IPS DF 6.9 (cell line): ENCODE measurements at places on chromosomes 6 and 20.

GRCh38 chr20:49700411-49701185, 13.1 kb downstream of the B4GALT5 start:
- DNase-seq = no peak

GRCh38 chr20:51586005-51586440, 43.5 kb upstream of the NFATC2 start:
- no peak for DNase-seq

DNA sequence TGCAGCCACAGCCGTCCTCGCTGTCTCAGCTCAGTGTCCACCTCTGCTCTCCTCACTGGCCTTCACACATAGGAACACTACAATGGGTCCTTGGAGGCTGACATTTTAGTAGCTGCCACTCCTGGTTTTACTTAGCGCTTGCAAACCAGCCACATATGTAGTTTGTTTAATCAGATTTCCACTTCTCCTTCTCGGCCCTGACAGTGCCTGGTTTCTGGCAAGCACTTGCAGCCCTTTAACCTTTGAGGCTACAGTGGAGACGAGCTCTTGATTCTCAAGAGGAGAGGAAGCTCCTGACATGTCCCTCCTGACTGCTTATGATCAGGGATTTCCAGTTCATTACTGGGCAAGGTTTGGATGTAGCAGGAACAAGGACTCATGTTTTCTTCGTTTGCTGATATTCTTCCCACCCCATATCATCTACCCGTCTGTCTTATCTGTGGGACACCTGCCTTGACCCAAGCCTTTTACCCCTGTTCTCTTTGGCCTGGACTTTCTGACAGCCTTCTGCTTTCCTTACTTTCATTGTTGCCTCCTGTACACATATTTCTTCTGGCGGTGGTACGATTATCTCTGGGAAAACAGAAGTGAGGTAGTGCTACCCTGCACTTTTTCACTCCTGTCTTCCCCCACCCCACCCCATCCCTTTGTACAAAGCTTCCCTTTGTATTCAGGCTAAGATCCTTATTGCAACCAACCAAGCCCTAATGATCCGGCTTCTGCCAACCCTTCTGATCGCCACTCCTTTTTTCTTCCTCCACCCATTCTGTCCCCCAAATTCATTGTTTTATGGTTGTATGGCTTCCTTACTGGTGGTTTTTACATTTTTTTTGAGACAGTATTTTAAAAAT, 31.2 kb downstream of the CEP43 start:
- DNase-seq = no peak

GRCh38 chr6:107495196-107495643, 5.3 kb downstream of the SOBP start:
- no peak for DNase-seq

GRCh38 chr6:33206027-33206863, 1.8 kb downstream of the HSD17B8 start:
- no peak for DNase-seq

- DNase-seq = peak; percentile 20
Observed at GRCh38 chr20:44020406-44021148, 105.9 kb downstream of the TOX2 start.

- DNase-seq = no peak
Observed at GRCh38 chr20:49909499-49910339, 5.6 kb downstream of the SPATA2 start.

GRCh38 chr20:57448764-57449354, 57.7 kb downstream of the RBM38 start:
- no peak for DNase-seq

GRCh38 chr6:35085359-35086281, 55.5 kb downstream of the TCP11 start:
- DNase-seq = no peak

GRCh38 chr6:33620158-33620855, 815 bp upstream of the ITPR3 start:
- no peak for DNase-seq

GRCh38 chr20:52087471-52087870, 104.1 kb downstream of the ZFP64 start:
- no peak for DNase-seq

GRCh38 chr20:62476056-62476838, 452 bp upstream of the GATA5 start:
- DNase-seq = no peak

DNA sequence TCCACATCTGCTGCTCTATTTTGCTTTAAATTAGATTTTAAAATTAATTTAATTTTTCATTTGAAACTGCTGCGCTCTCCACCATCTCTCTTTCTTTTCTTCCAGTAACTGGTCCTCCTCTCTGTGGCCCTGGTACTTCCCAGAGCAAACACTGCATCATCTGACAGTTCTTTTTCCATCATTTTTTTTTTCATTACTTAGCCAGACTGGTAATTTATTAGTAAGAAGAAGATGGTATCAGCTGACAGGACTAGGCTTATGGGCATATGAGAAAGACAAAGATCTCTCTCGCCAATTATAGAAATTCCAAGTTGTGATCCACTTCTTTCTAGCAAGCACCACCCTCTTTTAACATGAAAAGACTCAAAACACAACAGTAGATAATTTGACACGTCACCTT, 73.7 kb upstream of the FAM184A start:
- DNase-seq = no peak

- no peak for DNase-seq
Observed at GRCh38 chr20:16607364-16608276, 34.4 kb upstream of the KIF16B start.

DNA sequence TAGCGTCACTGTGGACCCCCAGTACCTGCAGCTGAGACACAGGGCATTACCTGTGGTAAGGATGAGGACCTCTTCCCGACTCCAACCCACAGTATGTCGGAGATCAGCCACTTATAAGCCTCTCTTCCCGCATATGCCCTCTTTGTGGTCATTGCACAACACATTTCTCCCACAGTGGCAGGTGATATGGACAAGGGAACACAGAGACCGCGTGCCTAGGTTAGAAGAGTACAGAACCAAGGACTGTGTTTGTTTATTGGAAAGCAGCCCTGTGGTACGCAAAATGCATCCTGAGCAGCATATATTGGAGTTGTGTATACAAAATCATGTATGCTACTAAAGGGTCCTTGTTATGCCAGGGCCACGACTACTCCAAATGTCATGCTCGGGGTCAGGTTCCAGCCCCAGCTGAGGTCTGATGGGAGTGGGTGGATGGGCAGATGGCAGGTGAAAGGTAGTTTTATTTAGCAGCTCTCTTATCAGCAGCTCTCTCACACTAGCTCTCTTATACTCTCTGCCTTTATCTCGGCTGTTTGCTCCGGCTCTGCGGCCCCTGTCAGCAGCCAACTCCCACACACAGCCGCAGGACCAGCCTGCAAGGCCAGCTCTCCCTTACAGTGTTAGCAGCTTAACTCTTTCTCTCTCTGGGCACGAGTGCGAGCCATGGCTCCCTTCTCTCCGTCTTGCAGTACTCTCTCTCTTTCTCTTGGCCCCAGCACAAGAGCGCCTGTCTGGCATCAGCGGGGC, 569.0 kb downstream of the KIF16B start:
- no peak for DNase-seq

DNA sequence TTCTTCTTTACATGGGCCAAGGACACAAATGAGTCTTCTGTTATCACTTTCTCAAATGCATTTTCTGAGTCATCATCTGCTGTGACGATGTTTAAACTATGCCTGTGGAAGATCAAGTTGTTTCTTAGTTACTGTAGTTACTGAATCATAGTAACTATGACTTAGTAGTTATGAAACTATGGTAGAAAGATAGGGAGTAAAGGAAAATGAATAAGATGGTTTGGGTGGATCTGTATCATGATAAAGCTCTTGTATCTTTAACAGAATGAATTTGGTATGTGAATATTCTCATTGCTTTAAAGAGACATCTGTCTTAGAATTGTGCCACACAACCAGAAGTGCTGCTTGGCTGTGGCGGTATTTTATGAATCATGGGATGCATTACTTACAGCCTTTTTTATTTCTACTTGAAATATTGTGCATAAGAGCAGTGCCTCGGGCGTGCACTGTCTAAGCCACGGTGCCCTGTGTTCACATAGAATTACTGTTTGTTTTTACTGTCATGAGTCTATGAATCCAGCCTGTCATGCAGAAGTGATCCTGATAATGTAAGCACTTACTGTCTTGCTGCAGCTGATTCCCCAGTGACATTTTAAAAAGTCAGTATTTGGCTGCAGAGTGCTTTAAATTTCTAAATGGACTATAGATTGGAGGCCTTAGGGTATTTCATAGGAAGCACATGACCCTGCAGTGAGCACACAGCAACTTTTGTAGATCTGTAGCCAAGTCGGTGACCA, 215.2 kb downstream of the TMEM242 start:
- DNase-seq = no peak

DNA sequence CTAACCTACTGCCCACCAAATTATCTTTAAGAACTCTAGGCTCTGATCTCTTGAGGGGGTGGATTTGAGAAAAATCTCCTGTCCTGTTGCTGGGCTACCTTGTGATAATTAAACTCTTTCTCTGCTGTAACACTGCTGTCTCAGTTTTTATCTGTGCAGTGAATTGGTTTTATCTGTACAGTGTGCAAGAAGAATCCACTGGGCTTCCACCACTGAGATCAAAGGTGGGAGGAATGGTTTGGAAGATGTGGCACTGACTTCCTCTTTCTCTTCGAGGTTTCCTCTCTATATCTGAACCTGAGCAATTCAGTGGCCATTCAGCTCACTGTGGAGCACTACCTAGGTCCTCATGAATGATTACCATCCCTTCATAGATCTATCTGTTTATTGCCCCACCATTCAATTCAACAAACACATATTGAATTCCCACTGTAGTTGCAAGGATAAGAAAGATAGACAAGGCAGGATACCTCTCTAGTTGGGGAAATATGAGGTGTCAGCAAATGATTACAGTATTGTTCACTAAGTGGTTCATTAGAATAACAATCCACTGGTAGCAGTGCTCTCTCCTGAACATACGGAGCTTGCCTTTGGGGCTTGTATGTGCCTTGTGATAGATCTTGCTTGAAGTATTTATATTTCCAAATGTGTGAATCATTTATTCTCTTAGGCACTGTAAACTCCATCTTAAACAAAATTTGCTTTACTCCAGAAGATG, 172.1 kb upstream of the ARG1 start:
- no peak for DNase-seq

DNA sequence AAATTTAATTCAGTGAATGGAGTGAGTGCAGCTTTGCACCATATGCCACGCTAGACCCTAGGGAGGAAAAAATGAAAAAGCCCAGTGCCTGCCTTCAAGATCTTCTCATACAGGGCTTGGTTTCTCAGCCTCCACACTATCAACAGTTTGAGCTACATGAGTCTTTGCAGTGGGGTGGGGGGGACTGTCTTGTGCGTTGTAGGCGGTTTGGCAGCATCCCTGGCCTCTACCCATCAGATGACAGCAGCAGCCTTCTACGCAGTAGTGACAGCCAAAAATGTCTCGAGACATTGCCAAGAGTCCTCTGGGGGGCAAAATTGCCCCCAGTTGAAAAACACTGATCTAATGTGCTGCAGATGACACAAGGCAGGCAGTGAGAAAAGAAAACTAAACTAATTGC, 6.2 kb downstream of the CDH22 start:
- no peak for DNase-seq

GRCh38 chr6:122393351-122393896, 6.0 kb upstream of the HSF2 start:
- no peak for DNase-seq

DNA sequence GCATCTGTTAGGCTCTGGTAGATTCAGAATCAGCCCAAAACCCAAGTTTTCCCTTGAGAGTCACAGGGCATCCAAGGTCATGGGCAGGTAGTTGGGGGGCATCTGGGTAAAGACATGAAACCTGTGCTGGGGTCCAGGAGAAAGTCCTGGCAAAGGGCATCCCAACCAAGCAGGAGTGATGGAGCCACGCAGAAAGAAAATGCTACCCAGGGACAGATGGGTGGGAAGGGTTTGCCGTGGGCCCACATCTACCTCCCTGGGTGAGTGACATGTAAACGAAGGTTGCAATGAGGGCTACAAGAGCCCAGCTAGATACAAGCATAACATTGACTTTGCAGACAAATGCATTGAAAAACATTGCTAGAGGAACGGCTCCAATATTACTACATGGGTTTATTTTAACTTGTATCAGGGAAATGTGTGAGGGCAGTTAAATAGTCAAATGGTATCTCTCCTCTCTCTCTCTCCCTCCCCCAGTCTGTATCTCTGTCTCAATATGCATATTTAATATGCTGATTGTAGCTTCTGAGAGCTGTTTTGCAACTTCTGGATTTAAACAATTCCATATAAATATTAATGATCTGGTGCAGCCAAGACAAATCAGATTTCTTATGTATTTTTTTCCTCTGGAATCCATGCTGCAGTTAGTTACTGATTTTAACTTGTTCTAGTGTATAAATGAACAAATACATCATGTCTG, 135.7 kb downstream of the SYNDIG1 start:
- no peak for DNase-seq

- DNase-seq = no peak
Observed at GRCh38 chr6:38146734-38147027, 327.2 kb downstream of the ZFAND3 start.

GRCh38 chr20:50335866-50336265, 145.2 kb downstream of the CEBPB start:
- DNase-seq = no peak

DNA sequence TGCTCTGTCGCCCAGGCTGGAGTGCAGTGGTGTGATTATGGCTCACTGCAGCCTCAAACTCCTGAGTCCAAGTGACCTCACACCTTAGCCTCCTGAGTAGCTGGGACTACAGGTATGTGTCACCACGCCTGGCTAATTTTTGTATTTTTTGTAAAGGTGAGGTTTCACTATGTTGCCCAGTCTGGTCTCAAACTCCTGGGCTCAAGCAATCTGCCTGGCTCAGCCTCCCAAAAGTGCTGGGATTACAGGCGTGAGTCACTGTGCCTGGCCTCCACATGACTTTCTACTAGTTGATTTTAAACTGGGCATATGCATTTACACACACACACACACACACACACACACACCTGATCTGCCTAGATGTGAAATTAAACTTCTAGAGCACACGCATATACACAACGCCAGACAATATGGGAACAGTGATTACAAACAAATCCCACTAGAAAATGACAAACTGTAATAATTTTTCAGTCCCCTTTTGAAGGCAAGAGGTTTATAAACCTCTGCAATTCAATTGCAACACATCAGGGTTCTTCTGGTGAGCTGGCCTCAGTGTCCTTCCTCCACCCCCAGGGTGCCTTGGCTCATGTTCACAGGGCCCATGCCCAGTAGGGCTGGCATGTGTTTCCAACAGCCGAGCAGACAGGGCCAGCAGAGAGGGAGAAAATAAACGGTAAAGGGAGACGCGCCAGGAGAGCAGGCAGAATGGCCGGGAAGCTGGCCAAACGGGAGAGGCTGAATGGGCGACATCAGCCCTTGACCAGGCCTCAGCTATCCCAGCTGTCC, 31.2 kb downstream of the PARD6B start:
- no peak for DNase-seq

GRCh38 chr20:12573442-12573841, 435.3 kb upstream of the SPTLC3 start:
- no peak for DNase-seq
